ENCODE measurements at places on chromosomes 2 and 18.
A peak's percentile ranks its signal among the peaks of the same experiment; 100 is the strongest.

DNA sequence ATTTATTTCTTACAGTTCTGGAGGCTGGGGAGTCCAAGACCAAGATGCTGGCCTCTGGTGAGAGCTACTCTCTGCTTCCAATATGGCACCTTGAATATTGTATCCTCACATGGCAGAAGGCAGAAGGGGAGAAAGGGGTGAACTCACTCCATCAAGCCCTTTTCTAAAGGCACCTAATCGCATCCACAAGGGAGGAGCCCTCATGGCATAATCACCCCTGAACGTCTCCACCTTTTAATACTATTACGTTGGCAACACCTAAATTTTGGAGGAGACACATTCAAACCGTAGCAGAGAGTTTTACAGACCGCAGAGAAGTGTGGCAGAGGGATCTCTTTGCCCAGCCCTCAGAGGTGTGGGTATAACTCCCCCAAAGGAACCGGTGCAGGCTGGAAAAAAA, 142.6 kb upstream of the BCL2L11 start:
- no peak for DNase-seq

DNA sequence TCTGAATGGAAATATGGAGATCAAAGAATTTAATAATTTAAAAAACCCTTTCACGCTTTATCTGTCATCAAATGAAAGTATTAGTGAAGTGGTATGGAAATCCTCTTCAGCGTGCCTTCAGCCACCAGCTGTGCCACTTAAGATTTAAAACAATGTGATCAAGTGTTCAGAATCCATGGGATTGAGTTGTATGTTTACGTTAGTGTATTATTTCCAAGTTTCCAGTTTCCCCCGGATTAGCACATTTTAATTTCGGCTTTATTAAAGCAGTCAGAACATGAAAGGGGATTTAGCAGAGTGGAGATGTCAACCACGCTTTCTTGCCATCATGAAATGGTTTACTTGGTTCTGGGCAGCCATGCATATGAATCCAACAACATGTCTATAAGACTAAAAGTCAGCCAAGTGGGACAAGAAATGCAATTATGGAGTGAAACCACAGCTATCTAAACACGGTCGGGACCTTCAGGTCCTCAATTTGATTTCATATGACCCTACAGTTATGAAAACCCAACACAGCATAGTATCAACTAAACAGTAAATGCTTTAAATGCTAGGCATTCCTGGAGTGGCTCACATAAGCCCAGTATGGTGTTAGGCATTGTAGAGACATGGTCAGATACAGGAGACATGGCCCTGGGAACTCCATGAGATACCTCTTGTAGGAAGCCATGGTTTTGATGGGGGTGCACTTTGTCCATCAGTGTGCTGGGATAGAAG, 224.9 kb upstream of the EPAS1 start:
- peak; percentile 94 for DNase-seq

DNA sequence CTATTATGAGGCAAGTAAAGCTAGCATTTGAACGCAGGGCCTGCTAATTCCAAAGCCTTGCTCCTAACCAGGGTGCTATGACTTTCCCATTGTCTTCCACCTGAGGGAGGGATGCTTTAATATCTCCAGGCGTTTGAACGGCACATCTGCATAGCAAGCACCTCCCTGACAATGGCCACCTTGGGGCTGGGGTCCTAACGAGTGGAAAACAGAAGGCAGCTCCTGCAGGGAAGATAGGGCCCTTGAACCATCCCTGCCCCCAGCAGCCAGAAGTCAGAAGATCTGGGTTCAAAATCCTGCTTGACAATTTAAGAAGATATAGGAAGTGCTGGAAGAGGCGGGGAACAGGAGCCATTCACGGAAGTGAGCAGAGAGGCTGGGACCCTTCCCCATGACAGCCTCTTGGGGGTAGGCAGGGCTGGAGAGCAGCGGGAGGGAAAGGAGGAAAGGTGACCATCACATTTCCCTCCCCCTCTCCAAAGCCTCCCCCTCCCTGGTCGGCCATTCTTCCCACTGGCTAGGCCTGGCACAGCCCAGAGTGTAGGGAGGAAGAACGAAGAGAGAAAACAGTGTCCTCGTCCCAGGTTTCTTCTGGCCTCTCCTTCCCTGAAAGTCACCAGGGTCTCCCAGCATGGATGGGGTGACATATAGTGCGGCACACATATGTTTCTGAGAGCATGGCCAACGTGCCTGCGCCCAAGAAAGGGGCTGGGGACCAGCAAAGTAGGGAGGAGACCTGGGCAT, 73.5 kb downstream of the EMX1 start:
- DNase-seq: no peak

- DNase-seq: peak; percentile 31
Measured at GRCh38 chr2:79994161-79994560, 310.4 kb downstream of the LRRTM1 start.

GRCh38 chr2:126359494-126359893, 296.5 kb upstream of the GYPC start:
- DNase-seq: peak; percentile 21

DNA sequence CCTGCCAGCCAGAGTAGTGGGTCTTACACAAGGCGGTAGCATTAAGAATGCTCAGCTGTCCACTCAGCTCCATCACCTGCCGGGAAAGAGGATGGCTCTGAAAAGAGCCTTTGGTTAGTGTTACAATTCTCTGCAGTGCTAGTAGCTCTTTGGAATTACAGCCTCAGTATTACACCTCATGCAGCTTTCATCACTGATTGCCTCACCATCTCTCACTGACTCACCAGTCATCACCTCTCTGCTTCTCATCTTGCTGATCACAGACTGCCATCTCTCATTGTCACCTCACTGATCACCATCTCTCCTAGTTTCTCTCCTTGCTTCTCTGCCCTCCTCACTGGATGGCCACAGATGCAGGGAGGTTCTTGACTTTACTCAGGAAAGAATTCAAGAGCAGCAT, 573.5 kb upstream of the SETBP1 start:
- DNase-seq: no peak

GRCh38 chr2:110807522-110807921, 75.1 kb downstream of the ACOXL start:
- peak; percentile 39 for DNase-seq

DNA sequence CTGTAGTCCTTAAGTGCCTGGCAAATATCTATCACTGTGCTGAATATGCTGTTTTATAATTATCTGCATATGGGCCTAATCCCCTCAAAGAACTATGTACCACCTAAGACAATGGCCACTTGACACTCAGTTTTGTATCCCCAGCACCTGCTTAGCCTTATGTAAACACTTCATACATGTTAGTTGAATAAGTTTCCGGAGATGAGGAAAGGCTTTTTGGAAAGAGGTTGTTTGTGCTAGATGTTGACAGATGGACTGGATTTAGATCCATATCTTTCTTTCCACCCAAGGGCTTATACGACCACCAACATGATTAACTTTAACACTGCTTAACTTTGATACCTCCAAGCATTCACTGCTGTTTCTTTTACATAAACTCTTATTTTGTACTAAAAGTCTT, 63.3 kb downstream of the FAM228A start:
- DNase-seq: no peak

DNA sequence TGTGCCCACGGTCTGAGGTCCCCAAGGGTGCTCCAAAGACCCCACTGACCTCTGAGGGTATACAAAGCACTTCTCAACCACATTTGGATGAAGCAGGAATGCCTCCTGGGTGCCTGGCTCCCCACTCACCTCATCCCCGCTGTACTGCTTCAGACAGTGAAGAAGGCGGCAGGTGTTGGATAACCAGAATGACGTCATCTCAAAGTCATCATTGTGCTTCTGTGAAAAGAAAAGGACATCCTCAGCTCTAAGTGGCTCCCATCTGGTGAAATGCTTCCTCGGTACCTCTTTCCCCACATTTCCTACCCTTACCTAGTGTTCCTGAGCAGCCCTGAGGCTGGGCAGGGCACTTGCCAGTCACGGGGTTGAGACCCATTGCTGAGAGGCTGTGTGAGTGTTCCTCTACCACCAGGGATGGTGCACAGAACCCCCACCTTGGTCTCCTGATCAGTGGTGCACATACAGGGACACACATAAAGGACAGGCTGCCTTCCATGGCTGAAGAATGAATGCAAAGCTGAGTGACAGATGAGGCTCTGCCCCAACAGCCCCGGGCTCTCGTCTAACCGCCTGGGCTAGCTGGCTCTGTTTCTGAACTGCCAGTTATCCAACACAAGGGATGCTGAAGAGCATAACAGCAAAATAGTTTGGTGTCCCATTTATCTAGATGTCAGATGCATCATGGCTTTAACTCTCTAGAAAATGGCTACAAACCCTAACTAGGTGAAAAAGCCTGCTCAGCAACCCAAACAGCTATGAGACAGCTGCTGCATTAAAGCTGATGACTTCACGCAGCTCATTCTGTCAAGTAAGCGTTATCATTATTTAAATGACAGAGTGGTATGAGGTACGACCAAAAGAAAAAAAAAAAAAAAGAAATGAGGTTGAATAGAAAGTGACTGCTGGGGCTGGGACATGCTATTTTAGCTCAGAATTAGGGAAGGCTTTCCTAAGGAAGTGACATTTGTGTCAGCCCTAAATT, 28.2 kb upstream of the ACAA2 start:
- no peak for DNase-seq

DNA sequence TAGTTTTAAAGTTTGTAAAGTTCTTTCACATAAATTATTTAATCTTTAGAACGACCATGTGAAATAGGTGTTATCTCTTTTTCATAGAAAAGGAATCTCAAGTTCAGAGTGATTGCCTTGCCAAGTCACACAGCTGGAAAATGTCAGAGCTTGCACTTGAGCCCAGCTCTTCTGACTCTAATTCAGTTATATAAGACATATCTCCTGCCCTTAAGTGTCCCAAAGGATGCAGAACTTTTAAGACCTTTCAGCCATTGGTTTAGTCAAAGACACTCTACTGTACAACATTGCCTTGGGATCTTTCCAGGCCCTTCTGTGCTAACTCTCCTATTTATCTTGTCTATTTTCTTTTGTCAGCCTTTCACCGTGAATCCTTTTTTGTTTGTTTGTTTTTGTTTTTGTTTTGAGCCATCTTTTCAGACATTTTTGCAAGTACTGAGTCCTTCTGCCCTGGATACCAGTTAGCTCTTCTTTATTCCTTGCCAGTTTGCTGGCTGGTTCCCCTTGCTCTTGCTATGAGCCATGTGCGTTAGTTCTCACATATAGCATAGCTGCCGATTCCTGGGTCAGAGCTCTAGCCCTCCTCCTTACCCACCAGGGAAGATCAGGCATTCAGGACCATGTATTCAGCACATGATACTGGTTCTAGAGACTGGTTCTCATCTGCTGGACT, 160.0 kb upstream of the MYO3B start:
- no peak for DNase-seq
